ENCODE measurements at places on chromosomes 16 and 17.
A peak's percentile ranks its signal among the peaks of the same experiment; 100 is the strongest.

- DNase-seq: no peak
Measured at GRCh38 chr16:69481901-69482341, 57.5 kb downstream of the CYB5B start.

DNA sequence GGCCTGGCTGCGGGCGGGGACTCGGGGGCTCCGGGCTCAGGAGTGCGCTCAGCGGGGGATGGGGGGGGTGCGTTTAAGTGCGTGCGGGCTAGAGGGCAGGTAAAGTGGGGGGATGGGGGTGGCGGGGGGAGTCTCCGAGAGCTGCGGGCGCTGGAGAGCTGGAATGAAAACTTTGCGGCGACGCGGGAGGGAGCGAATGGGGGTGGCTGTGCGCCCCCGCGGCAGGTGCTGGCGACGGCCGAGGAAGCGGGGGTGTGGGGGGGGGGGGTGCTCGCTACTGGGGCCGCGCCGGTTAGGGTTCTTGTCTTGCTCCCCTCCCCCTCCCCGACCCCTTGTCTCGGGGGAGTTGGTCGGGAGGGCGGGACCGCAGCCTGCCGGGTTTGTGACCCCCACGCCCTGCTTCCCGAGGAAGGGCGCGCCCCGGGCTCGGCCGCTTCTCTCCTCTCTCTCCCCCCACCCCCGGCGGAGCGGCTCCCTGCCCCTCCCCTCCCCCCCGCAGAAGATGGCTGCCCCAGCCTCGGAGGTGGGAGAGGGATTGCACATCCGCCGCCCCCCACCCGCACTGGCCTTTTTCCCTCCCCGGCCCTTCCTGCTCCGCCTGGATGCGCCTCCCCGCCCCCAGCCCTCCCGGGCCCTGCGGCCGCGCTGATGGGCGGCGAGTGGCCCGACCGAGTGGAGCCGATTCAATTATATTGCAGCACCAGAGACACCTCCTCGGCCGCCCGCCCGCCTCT, 649 bp downstream of the GSE1 start:
- peak; percentile 25 for DNase-seq

DNA sequence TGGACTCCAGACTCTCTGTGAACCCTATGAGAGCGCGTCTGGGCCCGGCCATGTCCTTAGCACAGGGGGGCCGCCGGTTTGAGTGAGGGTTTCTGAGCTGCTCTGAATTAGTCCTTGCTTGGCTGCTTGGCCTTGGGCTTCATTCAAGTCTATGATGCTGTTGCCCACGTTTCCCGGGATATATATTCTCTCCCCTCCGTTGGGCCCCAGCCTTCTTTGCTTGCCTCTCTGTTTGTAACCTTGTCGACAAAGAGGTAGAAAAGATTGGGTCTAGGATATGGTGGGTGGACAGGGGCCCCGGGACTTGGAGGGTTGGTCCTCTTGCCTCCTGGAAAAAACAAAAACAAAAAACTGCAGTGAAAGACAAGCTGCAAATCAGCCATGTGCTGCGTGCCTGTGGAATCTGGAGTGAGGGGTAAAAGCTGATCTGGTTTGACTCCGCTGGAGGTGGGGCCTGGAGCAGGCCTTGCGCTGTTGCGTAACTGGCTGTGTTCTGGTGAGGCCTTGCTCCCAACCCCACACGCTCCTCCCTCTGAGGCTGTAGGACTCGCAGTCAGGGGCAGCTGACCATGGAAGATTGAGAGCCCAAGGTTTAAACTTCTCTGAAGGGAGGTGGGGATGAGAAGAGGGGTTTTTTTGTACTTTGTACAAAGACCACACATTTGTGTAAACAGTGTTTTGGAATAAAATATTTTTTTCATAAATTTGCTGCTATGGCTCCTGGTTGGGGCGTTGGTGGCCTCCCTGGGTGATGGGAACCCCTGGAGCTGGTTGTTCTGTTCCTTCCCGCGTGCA, 23.1 kb downstream of the STAT5A start:
- DNase-seq: peak; percentile 51

GRCh38 chr17:82924812-82925211, 85.0 kb upstream of the ZNF750 start:
- no peak for DNase-seq

- peak; percentile 38 for DNase-seq
Measured at GRCh38 chr17:164303-165235, 16.9 kb downstream of the DOC2B start.

- peak; percentile 26 for DNase-seq
Measured at GRCh38 chr16:83513008-83513755, 294.6 kb upstream of the HSBP1 start.

GRCh38 chr16:5379954-5380353, 282.4 kb upstream of the EEF2KMT start:
- no peak for DNase-seq

- DNase-seq: no peak
Measured at GRCh38 chr17:82678265-82678891, 20.1 kb downstream of the RAB40B start.

- DNase-seq: no peak
Measured at GRCh38 chr16:12229759-12230594, 253.4 kb downstream of the SNX29 start.

- no peak for DNase-seq
Measured at GRCh38 chr16:80667925-80668324, 127.1 kb downstream of the DYNLRB2 start.

DNA sequence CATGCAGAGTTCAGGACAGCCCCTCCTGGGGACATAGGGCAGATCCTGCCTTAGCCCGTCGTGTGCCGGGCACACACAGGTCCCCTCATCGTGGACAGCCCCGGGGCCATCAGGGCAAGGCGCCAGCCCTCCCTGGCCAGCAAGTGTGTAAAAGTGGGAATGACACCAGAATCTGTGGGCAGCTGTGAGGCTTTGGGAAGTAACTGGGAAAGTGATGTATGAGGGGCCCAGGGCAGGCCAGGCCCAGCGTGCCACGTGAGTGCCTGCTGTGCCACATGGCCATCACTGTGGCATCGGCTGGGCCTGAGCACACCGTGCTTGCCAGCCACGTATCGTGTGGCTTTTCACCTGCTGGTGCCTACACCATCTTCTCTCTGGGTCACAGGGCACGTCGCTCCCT, 26.6 kb downstream of the ACSF3 start:
- DNase-seq: no peak

- DNase-seq: no peak
Measured at GRCh38 chr17:79667746-79668145, 56.9 kb upstream of the RBFOX3 start.

DNA sequence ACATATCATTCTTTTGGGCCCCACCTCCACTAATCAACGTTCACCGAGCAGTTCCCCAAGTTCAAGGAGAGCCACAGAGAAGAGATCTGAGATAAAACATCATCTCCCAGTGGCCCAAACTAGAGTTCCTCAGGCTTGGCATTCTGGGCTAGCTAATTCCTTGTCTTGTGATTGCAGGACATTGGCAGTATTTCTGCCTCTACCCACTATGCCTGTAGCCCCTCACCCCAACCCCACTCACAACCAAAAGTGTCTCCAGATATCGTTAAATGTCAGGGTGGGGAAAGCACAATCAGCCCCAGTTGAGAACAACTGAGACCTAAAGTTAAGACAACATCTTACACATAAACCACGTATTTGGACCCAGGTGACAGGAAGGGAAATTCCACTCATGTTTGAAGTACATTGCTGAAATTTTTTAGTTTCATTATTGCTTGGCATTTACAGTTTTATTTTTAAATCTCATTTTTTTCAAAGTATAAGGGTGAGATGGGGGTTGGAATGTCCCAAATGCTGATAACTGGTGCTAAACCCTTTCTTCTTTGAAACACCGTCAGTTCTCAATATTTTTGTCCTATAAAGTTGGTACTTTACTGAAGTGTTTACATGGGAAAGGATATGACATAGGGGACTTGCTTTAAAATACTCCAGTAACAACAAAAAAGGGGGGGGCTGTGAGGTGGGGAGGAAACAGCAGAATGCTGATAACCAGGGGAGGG, 13.6 kb downstream of the ZC3H7A start:
- peak; percentile 48 for DNase-seq

DNA sequence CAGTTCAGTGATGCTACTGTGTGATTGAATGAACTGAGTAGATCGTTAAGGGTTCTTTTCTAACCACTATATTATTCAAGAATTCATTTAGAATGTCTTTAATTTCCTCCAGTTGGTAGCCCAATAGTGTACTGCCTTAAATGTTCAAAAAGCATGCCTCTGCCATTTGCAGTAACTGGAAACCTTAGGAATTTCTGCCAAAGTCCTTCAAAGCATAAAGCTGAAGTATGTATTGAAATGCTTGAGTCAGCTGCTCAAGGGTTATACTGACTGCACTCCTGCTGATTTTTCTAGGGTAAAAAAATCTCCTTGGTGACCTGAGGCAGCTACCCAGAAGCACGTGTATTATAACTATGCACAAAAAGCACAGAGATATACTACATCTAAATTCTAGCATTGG, 56.5 kb downstream of the SNTB2 start:
- DNase-seq: no peak

GRCh38 chr17:51335883-51336822, 75.8 kb downstream of the UTP18 start:
- no peak for DNase-seq

DNA sequence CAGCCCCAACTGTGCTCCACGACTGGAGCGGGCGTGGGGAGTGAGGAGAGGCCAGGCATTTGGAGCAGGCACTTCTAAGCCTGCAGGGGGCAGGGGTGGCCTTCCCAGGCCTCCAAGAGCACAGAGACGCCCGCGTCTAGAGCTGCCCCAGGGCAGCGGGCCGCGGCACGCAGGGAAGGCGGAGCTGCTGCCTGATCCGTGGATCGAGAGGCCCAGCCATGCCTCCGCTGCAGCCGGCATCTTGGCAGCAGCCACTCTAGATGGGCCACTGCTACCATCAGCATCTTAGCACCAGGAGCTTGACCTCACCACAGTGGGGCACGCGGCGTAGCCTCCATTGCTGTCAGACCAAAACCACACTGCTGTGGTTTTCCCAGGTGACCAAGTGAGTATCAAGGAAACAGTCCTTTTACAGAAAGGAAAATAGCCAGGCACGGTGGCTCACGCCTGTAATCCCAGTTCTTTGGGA, 20.4 kb upstream of the WDR45B start:
- DNase-seq: peak; percentile 66

- no peak for DNase-seq
Measured at GRCh38 chr17:29076722-29077121, 33.8 kb downstream of the PIPOX start.

- no peak for DNase-seq
Measured at GRCh38 chr16:50722405-50722737, 19.5 kb upstream of the CYLD start.

GRCh38 chr17:44940317-44940716, 7.3 kb downstream of the KIF18B start:
- no peak for DNase-seq

DNA sequence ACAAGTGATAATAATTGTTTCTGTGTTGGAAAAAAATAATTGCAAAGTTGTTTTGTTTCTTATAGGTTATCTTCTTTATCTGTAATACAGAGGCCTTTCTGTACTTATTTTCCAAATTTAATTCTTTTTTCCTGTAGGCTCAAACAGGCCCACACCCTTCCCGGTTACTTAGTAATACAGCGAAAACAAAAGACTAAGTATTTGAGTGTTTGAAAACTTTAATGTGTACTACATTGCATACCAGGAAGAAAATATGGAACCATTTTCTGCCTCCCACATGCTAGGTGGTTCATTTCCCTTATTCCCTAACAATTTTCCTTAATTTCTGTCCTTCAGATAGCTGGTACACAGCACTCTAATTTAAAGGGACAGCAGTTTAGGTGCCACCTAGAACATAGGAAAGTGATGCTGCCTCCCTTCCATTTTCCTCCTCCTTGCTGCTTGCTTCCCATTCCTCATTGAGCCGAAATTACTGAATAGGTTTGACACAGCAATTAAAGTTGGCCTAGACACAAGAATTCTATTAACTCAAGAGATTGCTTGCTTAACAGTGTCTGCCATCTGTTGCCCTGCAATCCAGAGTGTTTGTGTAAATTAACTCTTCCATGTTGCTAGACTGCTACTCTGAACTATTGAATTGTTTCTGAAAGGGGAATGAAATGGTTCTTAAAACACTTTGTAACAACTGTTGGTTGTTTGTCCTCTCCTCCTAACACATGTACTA, 24.2 kb downstream of the CYB5B start:
- DNase-seq: no peak

DNA sequence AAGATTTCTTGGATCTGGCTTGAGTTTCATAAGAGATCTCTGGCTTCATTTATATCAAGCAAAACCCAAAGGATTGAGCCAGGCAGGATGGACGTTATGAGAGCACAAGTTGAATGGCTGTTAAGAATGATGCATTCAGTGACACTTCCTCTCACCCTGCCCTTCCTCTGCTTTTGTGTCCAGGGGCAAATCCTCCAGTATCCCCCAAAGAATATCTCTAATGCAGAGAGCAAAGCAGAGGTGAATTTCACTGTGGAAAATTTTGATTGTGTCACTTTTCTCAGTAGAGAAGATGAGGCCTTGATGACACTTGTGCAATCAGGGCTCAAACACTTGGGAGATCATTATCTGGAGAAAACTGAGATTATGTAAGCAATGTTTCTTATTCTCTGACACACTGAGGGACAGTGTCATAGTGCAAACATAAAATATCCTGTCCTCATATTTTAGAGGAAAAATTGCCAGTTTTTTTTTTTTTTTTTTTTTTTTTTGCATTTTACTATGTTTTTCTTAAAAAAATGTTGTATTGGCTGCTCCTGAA, 25.3 kb downstream of the MARCHF10 start:
- DNase-seq: no peak

Measured in stimulated activated CD4-positive, alpha-beta T cell treated with anti-CD3 and anti-CD28 coated beads, Interleukin-15, amount 100 ng/mL, for 24 hours (primary cell).